ENCODE measurements at places on chromosomes 2 and 18.

DNA sequence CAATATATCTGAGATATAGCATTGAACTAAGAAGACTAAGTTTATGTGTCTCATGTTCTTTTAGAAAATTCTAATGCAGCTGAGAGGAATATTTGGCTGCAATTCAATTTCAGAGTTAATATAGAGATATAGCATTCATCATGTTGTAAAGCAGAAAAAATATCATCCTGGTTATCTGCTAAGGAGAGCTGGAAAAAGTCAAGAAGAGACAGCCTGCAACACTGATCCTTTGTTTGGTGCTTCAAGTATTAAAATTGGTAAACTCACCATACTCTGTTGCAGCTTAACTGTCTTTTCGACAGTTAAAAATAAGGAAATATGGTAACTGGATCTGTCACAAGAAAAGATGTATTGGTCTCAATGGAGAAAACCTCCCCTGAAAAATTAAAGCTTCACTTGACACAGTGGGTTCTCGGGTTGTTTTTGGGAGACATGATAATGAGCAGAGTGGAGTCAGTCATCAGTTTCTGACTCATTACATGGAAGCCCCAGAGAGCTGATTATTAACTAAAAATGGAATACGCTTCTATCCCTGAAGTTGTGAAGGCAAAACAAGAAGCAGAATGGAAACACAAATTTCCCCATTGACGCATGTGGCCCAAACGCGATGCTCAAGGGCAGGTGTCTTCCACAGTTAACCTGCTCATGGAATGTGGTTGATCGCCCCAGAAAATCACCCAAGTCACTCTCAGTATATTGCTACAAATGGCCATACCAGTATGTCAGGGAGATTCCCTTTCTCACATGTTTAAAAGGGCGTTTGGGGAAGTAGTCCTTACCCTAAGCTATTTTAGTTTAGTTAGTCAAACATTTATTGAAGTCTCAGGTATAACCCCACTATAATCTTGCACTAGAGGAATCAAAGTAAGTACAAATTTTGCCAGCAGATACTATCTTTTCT lies 8.2 kb downstream of the BCL2 start:
- no peak for DNase-seq

GRCh38 chr2:101496279-101496678 lies 21.4 kb upstream of the RFX8 start:
- no peak for DNase-seq

GRCh38 chr2:109254174-109254904 lies 125.3 kb downstream of the SH3RF3 start:
- DNase-seq = no peak

GRCh38 chr2:74146929-74147726 lies 584 bp downstream of the BOLA3 start:
- DNase-seq = peak; percentile 45

DNA sequence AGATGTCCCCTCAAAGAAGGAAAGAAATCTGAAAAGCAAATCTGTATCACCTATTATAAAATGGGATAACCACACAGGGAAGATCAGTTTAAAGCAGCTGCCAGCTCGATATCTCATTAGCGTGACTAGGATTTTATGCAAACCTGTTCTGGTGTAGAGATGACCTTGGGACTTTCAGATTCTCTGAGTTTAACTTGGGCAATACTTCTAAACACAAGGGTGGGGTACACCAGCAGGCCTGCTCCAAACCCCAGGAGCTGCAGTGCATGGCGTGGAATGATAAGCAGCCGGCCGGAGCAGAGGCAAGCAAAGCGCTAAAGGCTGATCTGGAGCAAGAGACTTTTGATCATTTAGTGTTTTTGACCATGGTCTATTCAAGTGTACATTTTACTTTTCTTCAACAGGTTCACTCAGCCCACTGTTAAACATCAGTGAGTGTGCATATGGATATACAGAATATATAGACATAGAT lies 4.7 kb downstream of the SERTAD2 start:
- no peak for DNase-seq
